ENCODE measurements at places on chromosomes 13 and 19.

GRCh38 chr13:79880818-79881217, 399.9 kb downstream of the NDFIP2 start:
- DNase-seq: no peak

- no peak for DNase-seq
These were observed 14.1 kb downstream of the ZNF490 start for GRCh38 chr19:12596485-12596884.

DNA sequence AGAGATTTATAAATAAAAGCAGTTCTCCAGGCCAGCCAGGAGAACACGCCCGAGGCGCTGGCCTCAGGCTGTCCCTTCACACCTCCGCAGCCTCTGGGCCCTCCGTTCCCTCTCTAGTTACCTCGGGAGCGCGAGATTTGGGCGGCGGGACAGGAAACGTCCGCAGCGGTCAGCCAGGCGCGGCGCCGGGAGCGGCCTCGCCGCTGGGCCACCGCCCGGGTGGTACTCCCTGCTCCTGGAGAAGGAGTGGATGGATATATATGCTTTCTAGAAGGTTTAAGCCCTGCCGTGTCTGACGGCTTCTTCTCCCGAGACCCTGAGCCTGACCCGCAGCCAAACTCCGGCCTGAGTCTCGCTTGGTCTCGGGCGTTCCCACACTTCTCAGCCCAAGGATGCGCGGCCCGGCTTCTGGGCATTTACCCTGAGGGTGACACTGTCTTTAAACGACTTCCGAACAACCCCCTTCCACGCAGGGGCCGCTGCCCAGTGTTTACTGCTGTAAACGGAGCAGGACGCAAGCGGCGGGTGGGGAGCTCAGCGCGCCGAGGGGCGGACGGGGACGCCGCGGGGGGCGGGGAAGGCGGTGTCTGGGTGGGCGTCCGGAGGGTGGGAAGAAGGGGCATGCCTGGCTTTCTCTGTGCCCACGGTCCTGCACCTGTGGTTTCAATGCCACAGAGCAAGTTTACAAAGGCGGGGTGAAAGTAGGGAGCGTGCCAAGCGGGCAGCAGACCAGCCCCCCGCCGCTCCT, 2.0 kb upstream of the ZIC2 start:
- no peak for DNase-seq

DNA sequence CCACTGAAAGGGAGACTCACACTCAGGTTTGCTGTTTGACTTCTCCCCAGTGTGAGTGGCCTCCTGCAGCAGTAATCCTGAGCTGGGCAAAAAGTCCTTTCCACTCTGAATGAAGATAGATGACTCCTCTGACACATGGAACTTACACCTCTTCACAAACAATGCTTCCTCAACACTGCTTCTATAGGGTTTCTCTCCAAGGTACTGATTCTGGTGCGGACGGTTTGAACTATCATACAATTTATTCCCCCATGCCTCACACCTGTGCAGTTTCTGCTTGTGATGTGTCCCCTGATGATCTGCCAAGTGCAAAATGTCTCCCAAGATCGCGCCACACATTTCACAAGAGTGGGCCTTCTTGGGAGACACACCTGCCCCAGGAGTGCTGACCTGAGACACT, 7.6 kb downstream of the ZNF418 start:
- no peak for DNase-seq

- DNase-seq: no peak
These were observed 40.8 kb downstream of the BBC3 start for GRCh38 chr19:47190167-47190727.

GRCh38 chr19:9940778-9941177, 4.5 kb upstream of the OLFM2 start:
- DNase-seq: no peak

DNA sequence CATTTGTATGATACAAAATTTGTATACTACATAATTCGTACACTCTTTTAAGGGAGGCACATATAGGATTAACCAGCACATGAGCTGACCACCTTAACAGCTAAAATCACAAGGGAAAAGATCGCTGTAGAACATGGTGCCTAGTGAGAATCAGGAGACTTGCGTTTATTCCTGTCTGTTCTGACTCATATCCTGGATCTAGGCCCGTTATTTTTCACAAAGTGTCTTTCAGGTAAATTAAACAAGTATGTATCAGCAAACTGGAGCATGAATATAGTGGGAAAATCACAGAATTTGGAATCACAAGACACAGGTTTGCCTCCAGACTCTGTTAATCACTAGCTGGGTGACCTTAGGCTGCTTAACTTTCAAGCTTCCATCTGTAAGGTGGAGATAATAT, 47.5 kb upstream of the ESD start:
- no peak for DNase-seq

DNA sequence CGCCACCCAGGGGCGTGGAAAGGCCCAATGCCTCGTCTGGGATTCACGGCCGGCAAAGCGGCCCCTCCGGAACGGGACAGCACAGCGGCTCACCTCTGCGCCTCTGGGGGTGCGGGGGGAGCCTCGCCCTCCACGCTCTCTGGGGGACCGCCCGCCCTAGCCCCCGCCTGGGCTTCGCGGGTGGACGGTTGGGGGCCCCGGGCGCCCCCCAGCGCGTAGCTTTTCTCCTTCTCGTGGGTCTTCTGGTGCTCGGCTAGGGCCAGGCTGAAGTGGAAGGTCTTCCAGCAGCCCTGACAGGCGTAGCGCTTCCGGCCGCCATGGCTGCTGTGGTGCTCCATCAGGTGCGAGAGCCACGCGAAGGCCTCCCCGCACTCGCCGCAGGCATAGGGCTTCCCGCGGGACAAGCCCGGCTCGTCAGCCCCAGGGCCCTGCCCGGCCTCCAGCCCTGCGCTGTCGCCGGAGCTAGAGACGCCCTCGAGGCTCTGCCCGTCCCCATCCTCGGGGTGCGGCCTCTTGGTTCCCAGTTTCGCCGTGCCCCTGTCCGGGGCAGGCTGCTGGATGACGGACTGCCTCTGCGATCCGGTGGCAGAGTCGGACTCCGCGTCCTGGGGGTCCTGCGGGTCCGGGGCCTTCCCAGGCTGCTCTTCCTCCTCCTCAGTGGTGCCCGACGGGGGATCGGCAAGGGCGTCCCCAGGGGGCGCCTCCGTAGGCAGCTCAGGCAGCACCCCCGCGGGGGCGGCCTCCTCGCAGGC, 13.3 kb downstream of the ZSCAN18 start:
- DNase-seq: no peak

DNA sequence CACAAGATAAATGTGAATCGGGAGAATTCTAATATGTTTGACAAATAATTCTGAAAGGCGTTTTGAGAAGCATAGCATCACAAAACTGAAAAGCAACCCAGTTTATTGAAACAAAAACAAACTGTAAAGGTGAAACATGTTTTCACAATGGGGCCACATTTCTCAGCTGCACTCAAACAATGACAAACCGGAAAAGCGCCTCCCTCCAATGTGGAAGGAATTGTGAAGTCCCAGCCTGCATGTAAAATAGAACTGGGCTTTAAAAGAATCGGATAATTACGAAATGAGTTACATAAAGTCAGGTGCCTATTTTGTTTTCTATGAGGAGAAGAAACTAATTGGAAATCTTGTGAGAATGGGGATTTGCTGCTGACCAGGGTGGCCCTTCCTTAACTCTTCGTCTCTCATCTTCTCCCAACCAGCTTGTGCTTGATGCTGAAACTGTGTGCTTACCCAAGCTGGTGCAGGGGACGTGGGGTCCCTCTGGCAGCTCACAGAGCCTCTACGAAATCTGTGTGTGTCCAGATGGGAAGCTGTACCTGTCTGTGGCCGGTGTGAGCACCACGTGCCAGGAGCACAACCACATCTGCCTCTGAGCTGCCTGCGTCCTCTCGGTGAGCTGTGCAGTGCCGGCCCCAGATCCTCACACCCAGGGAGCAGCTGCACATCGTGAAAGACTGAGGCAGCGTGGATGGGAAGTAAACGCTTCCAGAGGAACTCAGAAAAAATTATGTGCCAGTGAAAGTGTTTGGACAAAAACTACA, 109.4 kb downstream of the SACS start:
- DNase-seq: no peak

- no peak for DNase-seq
These were observed 57.9 kb downstream of the RXFP2 start for GRCh38 chr13:31797154-31797775.

DNA sequence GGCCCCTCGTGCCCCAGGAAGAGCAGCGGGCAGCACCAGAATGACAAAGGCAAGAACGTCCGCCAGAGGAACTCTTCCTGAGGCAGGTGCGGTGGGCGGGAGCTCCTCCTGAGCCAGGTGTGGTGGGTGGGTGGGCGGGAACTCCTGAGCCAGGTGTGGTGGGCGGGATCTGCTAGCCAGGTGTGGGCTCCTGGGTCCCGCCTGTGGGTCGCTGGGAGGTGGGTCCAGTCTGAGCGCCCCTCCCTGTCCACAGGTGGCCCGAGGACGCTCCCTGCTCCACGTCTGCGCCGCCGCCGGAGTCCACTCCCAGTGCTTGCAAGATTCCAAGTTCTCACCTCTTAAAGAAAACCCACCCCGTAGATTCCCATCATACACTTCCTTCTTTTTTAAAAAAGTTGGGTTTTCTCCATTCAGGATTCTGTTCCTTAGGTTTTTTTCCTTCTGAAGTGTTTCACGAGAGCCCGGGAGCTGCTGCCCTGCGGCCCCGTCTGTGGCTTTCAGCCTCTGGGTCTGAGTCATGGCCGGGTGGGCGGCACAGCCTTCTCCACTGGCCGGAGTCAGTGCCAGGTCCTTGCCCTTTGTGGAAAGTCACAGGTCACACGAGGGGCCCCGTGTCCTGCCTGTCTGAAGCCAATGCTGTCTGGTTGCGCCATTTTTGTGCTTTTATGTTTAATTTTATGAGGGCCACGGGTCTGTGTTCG, 7.0 kb upstream of the HCN2 start:
- DNase-seq: no peak

GRCh38 chr13:93534181-93534700, 307.6 kb downstream of the GPC6 start:
- no peak for DNase-seq

DNA sequence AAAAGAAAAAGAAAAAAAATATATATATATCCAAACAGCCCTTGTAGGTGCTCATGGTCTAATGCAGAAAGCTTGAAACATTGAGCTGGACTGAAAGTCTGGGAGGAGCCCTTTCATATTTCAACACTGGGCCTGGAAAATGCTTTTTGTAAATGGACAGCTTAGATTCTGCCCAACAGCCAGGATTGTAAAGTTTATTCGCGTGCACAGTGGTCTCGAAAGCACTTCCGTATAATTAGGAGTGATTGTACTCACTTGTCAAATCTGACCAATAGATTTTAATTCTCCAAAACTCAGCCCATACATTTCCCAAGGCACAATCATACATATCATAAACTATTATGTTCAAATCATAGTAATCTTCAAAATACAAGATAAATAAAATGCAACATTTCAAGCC, 260.1 kb downstream of the COL4A1 start:
- DNase-seq: no peak

DNA sequence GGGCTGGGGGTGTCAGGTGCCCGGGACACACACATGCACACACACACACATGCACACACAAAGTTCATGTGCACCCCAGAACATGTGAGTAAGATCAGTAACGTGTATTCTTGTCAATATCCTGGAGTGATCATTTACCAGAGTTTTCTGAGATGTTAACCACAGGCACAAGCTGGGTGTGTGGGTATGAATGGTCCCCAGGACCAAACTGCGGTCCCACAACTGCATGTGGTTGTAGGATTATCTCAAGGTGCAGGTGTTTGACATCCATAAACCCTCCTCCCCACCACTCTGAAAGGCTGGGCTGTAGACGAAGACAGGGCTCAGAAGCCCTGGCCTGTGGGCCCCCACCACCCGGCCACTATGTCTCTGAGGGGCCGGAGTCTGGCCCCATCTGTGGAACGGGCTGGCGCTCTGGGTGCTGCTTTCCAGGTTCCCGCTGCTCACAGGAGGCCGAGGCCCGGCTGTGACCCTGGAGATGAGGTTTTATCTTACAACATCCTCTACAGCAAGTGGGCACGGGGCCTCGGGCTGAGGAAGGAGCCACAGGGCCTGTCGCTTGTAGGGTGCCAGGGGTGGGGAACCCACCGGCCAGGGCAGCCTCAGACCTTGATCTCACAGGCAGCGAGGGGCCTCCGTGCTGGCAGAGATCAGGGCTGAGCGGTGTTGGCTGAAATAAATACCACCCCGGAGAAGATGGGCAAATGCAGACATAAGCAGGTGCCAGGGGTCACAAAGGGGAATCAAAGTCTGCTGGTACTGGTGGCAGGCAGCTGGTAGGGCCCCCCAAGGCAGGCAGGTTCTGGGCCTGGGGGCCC, 4.3 kb downstream of the F2RL3 start:
- no peak for DNase-seq

DNA sequence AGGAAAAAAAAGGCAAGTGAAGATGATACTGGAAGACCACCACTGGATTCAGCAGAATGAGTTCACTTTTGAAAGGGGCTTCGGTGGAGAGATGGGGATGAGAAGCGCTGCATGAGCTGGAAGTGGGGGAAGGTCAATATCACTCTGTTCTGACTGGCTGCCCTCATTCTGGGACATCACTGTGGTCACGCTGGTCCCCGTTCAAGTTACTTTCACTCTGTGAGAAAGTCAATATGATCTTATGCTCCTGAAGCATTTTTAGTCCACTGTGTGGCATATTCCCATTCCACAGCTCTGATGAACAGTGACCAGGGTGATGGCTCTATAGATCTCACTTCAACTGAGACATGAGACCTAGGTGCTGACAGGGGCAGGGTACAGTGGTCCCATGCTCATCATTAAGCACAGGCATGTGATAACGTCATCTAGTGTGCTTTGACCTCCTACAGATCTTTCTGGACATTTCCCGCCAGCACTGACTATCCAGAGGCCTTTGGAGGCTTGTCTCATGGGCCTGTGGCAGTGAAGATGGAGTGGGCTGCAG, 40.2 kb upstream of the GPR183 start:
- DNase-seq: no peak

All from stimulated activated CD4-positive, alpha-beta T cell treated with anti-CD3 and anti-CD28 coated beads, Interleukin-1b, Interleukin-23, amount 100 ng/mL, for 24 hours (primary cell).